ENCODE measurements at places on chromosomes 3 and 15. TPM values are rescaled to one million over a fixed set of nuclear protein-coding genes. Genes with fewer than 3 reads are reported as not detected.

C2CD4A gene
- not detected for total RNA-seq

IQCF5 gene
- total RNA-seq: not detected

GRCh38 chr3:151357463-151357850 is 27.1 kb downstream of the P2RY12 start:
- DNase-seq: no peak

SNX22 gene
- 114 TPM for total RNA-seq

DNA sequence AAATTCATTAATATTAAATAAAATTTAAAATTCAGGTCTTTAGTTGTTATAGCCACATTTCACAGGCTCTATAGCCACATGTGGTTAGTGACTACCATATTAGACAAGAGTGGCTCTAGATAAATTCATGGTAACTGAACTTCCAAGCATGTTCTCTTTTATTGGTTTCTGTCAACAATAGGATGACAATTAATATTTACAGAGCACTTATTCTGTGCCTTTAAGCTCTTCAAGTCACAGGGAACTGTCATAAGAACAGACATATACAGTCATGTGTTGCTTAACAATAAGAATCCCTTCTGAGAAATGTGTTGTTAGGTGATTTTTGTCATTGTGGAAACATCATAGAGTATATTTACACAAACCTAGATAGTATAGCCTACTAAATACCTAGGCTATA is 38.8 kb upstream of the SLC25A36 start:
- DNase-seq: no peak

GRCh38 chr3:15638193-15638890 is 36.8 kb downstream of the BTD start:
- no peak for DNase-seq

DNA sequence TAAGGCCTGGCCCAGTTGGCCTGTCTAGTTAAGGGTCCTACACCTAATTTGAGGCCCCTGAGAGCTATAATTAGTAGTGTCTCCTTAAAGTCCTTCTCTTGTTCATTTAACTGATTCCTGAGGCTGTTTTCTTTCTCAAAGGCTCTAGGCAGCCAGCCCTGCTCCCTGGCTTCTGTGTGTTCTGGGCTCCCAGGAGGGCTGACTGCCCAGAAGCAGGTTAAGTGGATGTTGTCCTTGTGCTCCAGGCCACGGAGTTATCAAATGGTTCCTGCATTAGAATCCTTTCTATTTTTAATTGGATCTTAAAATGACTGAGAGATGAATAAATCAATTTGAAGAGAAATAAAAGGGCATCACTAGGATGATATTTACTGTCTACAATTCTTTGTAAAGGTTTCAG is 140.0 kb downstream of the SNRK start:
- DNase-seq: peak; percentile 91

LRIG1 gene
- total RNA-seq: 55.8 TPM

NDN gene
- total RNA-seq: 48.1 TPM

PARP15 gene
- 1.9 TPM for total RNA-seq

DNA sequence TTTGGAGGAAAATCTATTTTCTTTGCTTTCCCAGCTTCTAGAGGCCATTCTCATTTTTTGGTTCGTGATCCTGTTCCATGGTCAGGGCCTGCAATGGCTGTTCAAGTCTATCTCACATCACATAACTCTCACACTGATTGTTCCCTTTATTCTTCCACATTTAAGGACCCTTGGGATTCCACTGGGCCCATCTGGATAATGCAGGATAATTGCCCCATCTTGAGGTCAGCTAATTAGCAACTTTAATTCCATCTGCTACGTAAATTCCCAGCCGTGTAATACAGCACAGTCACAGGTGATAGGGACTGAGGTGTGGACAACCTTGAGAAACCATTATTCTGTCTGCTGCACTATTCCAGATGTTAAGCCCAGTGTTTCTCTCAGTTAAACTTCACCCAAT is 311.6 kb upstream of the CNTN4 start:
- no peak for DNase-seq

All from thyroid gland (tissue), 4 donors.